ENCODE measurements at places on chromosomes 7 and 10.
A peak's percentile ranks its signal among the peaks of the same experiment; 100 is the strongest.

DNA sequence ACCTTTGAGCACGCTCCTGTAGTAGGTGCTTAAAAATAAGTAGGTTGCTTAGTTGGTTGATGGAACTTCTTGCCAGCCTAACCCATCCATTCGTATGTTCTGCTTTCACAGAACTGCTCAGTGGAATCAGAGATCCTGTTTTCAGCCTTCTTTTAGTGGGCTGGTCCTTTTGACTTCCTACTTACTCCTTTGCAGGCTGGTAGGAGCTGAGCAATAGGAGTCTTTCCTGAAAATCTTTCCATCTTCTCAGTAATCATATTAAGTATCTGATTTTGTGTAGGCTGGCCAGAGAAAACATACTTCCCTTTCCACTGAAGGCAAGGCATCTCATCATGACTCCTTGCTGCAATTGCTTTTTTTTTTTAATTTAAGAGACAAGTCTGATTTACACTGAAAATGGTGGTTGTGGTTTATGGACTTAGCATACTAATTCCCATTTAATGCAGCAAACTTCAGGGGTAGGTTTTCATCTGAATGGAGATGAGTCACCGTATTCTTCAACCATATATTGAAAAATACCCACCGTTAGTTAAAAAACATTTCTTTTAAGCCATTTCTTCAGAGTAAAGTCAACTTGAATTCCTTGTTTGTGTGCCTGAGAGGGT, 208.0 kb downstream of the ZNF365 start:
- no peak for DNase-seq
- no peaks in the 10 kb centered on the region for H3K36me3 ChIP-seq
- H3K4me1 ChIP-seq: no peaks in the 10 kb centered on the region
- H3K27ac ChIP-seq: no peak overlapping the region
- no peak overlapping the region for H3K4me3 ChIP-seq
- H3K27me3 ChIP-seq: no peaks in the 10 kb centered on the region

GRCh38 chr10:48498940-48499510, 105.8 kb downstream of the ARHGAP22 start:
- H3K4me1 ChIP-seq: peaks cover 25% of the 10 kb centered on the region
- H3K4me3 ChIP-seq: no peak overlapping the region
- no peaks in the 10 kb centered on the region for H3K27me3 ChIP-seq
- DNase-seq: no peak
- no peaks in the 10 kb centered on the region for H3K36me3 ChIP-seq

DNA sequence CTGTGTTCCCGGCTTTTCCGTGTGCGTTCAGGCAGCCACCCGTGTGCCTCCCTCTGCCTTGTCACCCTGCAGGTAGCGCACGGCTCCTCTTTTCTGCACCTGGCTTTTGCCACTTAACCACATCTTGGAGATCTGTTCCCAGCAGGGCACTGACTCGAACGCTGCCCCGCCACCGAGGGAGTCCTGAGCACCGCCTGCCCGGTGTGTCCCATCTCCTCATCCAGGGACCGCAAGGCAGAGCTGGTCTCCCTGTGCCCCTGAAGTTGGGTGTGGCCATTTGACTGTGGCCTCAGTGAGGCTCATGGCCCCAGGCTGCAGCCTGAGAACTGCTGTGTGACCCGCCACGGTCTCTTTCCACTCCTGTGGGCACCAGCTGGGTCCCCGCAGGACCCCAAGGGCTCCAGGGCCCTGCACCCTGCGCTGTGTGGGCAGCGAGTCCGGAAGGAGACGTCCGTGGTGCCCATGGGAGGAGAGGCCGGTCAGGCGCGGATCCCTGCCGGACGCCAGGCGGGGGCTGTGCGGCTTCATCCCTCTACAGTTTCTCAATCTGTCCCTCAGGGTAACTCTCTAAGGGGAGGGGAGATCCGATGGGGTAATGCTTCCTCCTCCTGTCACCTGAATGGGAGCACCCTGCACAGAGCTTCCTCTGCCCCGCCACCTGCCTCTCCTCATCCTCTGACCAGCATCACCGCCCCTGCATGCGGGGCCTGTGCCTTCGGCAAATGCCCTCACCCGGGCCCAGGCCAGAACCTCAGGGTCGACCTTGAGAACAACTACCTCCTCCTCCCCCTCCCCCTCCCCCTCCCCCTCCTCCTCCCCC, 1.8 kb upstream of the INTS1 start:
- H3K27ac ChIP-seq: no peak overlapping the region
- no peaks in the 10 kb centered on the region for H3K27me3 ChIP-seq
- peaks cover 10% of the 10 kb centered on the region for H3K4me1 ChIP-seq
- DNase-seq: no peak
- no peaks in the 10 kb centered on the region for H3K36me3 ChIP-seq
- H3K4me3 ChIP-seq: no peak overlapping the region

DNA sequence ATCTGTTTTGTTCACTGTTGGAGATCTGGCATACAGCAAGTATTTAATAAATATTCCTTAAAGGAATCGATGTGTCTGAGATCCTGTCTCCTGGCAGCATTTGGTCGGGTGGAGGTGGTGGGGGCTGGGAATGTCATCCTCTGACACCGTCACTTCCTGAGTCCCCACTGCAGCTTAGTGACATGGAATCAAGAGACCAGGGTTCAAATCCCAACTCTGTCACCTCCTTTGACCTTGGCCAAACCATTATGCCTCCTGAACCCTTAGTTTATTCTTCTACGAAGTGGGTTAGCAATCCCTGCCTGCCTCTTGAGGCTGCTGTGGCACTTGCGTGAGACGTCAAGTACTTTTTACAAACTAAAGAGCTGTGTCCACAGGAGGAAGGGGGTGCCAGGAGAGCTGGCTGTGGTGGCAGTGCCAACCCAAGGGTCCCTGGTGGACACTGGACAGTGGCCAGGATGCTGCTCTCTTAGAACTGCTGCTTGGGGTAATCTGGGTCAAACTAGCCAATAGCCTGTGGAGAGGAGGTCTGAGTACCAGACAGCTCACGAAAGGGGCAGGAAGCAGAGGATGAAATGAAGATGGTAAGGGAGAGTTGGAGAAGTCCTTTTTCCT, 8.0 kb upstream of the ZMIZ1 start:
- no peaks in the 10 kb centered on the region for H3K27me3 ChIP-seq
- peak; percentile 28 for DNase-seq
- H3K36me3 ChIP-seq: no peaks in the 10 kb centered on the region
- H3K4me3 ChIP-seq: no peak overlapping the region
- H3K27ac ChIP-seq: no peak overlapping the region

GRCh38 chr7:155746188-155746587, 66.1 kb downstream of the SHH start:
- no peaks in the 10 kb centered on the region for H3K27me3 ChIP-seq
- DNase-seq: no peak

GRCh38 chr7:73850781-73851207, 8.5 kb upstream of the METTL27 start:
- H3K4me3 ChIP-seq: no peak overlapping the region
- H3K27ac ChIP-seq: no peak overlapping the region
- no peaks in the 10 kb centered on the region for H3K36me3 ChIP-seq
- no peaks in the 10 kb centered on the region for H3K4me1 ChIP-seq
- no peaks in the 10 kb centered on the region for H3K27me3 ChIP-seq
- DNase-seq: no peak

DNA sequence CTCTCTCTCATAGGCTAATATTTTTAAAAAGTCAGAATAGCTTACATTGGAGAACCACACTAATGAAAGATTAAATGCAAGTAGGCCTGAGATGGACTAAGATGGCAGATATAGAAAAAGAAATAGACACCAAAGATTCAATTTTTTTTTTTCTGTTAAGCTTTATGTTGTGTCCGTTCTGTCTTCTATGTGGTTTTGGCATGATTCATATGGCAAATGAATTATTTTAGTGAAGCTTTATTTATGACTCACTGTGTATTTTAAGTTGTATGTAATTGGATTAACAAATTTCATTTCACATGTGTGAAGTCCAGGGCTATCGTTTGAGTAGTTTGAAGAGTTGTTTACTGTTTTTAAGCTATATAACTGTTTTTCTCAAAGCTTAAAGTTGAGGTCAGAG, 214.8 kb downstream of the CAMK1D start:
- no peak overlapping the region for H3K4me3 ChIP-seq
- no peaks in the 10 kb centered on the region for H3K36me3 ChIP-seq
- no peaks in the 10 kb centered on the region for H3K4me1 ChIP-seq
- no peak overlapping the region for H3K27ac ChIP-seq
- no peaks in the 10 kb centered on the region for H3K27me3 ChIP-seq
- DNase-seq: no peak

- H3K27me3 ChIP-seq: no peaks in the 10 kb centered on the region
- no peak overlapping the region for H3K27ac ChIP-seq
- DNase-seq: no peak
- no peaks in the 10 kb centered on the region for H3K4me1 ChIP-seq
- no peaks in the 10 kb centered on the region for H3K36me3 ChIP-seq
Observed at GRCh38 chr7:131655866-131656265, 99.4 kb upstream of the PODXL start.

DNA sequence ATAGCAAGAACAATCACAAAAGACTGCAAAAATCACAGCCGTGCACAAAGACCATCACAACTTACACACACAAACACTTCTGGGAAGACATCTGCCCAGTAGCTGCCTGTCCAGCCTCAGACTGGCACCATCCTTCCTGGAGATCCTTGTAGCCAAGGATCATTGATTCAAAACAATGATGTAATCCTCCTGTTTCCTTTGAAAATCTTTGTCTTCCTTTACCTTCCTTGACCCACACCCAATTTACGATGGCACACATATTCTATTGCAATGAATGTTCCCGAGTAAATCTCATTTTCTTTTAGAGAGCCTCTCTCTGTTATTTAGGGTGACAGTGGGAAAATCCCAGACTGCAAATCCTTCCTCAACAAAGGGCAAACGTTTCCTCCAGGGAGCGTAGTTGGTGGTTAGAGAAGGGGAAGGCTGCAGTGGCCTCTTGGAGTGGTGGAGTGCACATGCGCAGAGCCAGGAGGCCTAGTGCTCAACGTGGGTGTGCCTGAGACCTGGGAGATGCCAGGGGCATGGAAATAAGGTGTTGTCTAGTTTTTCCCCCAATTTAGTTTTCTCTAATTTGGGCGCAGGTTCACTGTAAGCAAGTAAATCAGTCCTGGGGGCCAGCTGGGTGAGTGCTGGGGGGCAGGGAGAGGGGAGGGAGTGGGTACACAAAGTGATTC, 3.1 kb upstream of the INPP5A start:
- H3K27ac ChIP-seq: no peak overlapping the region
- no peak overlapping the region for H3K4me3 ChIP-seq
- DNase-seq: no peak
- H3K27me3 ChIP-seq: no peaks in the 10 kb centered on the region

DNA sequence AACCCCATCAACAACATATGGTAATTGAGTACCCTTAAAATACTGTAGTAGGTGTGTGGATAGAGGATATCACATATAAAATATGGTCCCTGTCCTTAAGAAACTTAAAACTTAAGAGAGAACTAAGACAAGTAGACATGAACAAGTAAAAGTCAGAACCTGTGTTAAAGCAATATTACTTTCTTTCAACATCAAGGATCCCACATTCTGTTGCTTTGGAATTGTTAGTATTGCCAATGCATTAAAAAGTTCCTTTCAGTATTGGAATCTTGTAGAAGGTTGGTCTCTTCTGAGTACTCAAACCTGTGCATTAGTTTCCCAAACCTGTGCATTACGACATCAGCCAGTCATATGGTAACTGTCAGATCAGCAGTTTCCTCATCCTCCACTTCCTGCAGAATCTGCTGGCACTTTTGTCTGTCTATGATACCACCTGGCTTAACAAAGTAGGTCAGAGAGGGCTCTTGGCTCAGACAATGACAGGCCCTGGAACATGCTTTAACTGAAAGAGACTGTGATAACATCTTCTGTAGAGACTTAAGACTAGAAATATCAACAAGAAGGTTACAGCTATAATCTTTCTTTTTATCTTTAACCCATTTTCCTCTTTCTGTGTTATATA, 56.5 kb downstream of the CCDC71L start:
- H3K27ac ChIP-seq: no peak overlapping the region
- no peaks in the 10 kb centered on the region for H3K4me1 ChIP-seq
- no peak for DNase-seq
- no peak overlapping the region for H3K4me3 ChIP-seq
- H3K27me3 ChIP-seq: no peaks in the 10 kb centered on the region
- H3K36me3 ChIP-seq: no peaks in the 10 kb centered on the region

DNA sequence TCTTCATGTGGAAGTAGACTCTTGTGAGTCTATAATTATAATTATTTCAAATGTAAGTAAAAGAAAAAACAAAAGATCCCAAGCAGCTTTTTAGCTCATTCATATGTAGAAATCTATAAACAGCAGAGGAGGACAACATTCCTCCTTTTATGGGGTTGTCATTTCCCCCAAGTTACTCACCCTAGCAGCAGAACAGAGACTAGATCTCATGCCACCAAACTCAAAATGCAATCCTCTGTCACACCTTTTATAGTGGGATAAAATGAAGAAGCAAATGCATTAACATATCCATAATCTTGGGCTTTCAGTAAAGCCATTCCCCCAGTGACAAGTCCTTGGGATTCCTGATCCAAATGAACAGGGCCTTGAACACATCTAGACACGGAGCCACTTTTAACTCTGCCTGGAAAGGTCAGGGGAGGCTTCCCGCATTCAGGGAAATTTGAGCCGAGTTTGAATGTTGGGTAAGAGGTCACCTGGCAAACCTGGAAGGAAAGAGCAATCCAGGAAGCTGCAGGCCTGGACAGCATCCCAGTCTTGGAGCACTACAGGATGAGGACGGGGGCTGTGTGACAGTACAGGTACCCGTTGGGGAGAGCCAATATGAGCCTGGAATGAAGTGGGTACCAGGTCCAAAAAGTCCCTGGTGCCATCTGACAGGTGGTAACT, 76.4 kb downstream of the DOCK4 start:
- no peaks in the 10 kb centered on the region for H3K36me3 ChIP-seq
- H3K27me3 ChIP-seq: no peaks in the 10 kb centered on the region
- no peak for DNase-seq
- H3K4me1 ChIP-seq: peaks cover 4% of the 10 kb centered on the region
- H3K27ac ChIP-seq: no peak overlapping the region

DNA sequence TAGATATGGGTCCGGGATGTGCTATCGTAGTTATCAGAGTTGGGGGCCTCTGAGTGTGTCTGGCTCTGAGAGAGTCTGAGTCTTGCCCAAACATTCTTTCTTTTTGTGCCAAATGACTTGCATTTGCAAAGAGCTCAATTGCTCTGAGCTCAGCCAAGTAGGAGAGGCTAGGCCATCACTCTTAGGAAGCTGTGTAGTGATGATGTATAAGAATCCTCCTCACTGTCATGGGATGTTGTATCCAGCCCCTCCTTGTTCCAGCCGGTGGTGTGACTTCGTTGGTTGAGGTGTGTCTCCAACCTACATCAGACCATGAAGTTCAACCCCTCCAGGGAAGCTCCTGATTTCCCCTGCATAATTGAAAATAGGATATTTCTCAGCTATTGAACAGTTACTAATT, 97.5 kb upstream of the NPS start:
- H3K4me1 ChIP-seq: no peaks in the 10 kb centered on the region
- DNase-seq: no peak
- no peak overlapping the region for H3K4me3 ChIP-seq

- H3K27me3 ChIP-seq: no peaks in the 10 kb centered on the region
- peak overlapping the region; percentile 98 for H3K27ac ChIP-seq
- H3K36me3 ChIP-seq: no peaks in the 10 kb centered on the region
- H3K4me3 ChIP-seq: peak overlapping the region; percentile 75
- no peak for DNase-seq
- peaks cover 13% of the 10 kb centered on the region for H3K4me1 ChIP-seq
Observed at GRCh38 chr7:91941450-91941849, 788 bp downstream of the AKAP9 start.

- peak overlapping the region; percentile 31 for H3K4me3 ChIP-seq
- H3K27ac ChIP-seq: peak overlapping the region; percentile 78
- H3K27me3 ChIP-seq: no peaks in the 10 kb centered on the region
- H3K4me1 ChIP-seq: peaks cover 7% of the 10 kb centered on the region
- DNase-seq: peak; percentile 34
Observed at GRCh38 chr7:138663725-138664710, 37.1 kb downstream of the SVOPL start.

- DNase-seq: no peak
- H3K4me1 ChIP-seq: peaks cover 9% of the 10 kb centered on the region
- H3K36me3 ChIP-seq: no peaks in the 10 kb centered on the region
Observed at GRCh38 chr10:117374506-117375359, 507 bp downstream of the PDZD8 start.

Measured in ovary (tissue), 10 donors.